ENCODE measurements at places on chromosomes 4 and X.

DNA sequence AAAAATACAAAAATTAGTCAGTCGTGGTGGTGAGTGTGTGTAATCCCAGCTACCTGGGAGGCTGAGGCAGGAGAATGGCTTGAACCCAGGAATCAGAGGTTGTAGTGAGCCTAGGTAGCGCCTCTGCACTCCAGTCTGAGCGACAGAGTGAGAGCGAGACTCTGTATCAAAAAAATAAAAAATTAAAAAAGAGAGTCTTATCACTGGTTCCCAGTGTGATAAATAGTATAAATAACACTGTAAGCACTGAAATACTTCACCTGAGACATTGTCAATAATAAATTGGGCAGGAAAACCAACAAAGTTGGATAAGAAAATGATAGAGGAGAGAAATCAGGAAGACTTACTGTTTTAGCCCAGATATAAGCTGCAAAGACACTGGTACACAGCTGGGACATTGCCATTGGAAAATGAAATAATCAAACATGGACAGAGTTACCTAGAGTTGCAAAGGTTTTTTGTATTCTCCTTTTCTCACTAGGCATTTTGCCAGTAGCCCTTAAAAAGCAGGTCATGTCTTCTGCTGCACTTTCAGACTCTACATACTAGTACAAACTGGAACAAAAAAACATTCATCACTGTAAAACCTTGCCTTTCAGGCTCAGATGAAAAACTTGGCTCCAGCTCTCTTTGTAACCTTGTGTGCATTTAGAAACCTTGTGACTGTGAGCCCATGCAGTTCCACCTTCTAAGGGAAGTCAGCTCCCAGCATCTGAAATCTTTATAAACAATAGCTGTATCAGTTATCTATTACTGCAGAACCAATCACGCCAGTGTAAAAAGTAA lies 55.0 kb upstream of the PPP1R2C start:
- DNase-seq: no peak

- no peak for DNase-seq
These were observed 43.1 kb downstream of the BTC start for GRCh38 chr4:74751247-74751646.

- no peak for DNase-seq
These were observed 520.1 kb upstream of the GALNT7 start for GRCh38 chr4:172648471-172648870.

GRCh38 chr4:148747721-148748268 lies 305.6 kb upstream of the NR3C2 start:
- DNase-seq: no peak

GRCh38 chr4:3524349-3524748 lies 7.9 kb downstream of the LRPAP1 start:
- no peak for DNase-seq
